Activated effector memory CD4-positive, alpha-beta T cell treated with anti-CD3 and anti-CD28 coated beads, Interleukin-2, amount 50 U/mL, for 16 hours (primary cell): ENCODE measurements at places on chromosomes 6 and 20.

DNA sequence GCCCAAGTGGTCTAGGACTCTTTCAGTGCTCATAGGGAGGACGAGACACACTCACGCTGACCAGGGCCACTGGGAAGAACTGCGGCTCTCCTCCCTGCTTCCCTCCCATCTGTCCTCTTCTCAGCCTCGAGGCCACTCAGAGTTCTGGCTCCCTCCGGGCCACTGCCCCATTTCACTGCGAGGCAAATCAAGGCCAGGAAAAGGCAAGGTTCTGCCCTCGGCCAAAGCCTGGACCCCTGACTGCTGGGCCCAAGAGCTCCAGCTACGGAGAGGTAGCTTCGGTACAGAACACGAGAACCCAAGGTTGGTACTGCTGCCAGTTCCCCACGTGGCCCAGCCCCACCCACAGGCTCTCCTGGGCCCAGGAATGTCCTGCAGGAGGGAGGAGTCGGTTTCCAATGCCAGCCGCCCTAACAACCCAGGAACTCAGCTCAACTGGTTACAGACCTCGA is 14.7 kb downstream of the PI16 start:
- peak; percentile 54 for DNase-seq

GRCh38 chr6:149139782-149140136 is 177.8 kb upstream of the TAB2 start:
- DNase-seq = no peak

GRCh38 chr20:35179292-35180212 is 7.7 kb downstream of the PROCR start:
- DNase-seq = no peak

DNA sequence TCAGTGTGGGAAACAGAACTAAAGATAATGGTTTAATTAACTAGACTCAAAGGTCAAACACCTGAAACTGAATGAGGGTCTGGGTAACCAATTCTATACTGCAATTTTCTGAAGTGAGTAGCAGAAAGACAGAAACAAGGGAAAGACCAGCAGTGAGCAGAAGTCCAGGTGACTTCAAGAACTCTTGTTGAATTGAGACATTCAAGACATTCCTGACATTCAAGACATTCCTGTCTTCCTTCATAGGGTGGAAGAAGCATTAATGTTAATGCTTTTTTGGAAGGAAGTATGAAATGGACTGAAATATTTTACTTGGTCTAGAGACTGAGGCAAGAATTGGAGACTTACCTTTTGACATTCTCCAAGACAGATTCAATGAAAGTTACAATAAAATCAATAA is 529.9 kb upstream of the MMS22L start:
- no peak for DNase-seq

GRCh38 chr6:38452816-38453660 is 186.7 kb downstream of the BTBD9 start:
- DNase-seq = no peak
